NCI-H187 treated with DMSO at 0.1 percent for 48 hours (cell line): ENCODE measurements at places on chromosomes 6 and 20.

- no peak for DNase-seq
Measured at GRCh38 chr20:4711511-4711910, 10.2 kb upstream of the PRND start.

DNA sequence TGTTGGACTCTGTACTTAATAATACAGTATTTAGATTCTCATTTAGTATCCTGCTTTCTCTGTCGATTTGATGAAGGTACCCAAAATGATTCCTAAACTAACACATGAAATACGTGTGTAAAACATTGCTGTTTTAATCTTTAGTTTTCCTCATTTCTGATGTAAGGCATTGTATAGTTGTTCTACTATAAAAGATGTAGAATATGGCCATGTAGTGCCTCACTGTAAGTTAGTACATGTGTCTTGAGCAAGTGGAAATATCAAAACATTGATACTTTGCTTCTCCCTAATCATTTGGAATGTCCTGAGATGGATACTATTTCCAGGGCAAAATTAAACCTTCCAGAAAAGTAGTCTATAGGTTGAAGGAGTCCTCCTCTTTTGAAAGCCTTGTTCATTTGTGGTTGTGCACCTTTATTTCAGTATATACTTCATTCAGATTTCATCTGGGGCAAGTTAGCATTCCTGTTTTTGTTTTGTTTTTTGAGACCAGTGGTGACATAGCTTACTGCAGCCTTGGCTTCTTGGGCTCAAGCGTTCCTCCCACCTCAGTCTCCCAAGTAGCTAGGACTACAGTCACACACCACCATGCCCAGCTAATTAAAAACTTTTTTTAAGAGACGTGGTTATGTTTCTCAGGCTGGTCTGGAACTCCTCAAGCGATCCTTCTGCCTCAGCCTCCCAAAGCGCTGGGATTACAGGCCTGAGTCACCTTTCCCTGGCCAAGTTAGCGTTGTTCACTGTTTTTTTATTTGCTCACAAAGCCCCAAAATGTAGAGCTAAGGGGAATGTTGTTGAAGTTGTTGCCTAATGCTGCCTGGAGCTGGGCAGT lies 11.6 kb downstream of the SRSF3 start:
- no peak for DNase-seq

DNA sequence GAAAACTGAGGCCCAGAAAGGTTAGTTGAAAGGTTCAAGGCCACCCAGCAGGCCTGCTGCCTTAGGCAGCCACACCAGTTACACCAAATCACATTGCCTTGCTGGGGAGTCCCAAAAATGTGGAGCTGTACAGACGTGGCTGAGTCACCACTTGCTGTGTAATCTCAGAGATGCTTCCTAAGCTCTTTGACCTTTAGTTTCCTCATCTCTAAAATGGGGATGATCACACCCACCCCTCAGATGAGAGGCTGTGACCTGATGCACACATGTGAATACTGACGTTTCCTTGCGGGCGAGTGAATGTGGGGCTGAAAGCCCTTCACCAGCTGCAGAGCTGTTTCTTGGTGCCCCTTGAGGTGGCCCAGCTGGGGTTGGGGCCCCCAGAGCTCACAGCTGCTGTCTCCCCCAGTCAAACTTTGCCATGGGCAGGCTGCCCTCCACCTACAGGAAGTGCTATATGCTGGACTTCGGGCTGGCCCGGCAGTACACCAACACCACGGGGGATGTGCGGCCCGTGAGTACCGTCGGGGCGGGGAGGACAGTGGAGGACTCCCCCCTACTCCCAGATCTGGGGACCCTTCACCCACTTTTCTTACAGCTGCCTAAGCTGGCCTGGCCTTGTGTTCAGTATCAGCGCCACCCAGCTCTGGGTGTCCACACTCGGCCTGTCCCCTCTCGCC lies 11.0 kb downstream of the TTBK1 start:
- no peak for DNase-seq

DNA sequence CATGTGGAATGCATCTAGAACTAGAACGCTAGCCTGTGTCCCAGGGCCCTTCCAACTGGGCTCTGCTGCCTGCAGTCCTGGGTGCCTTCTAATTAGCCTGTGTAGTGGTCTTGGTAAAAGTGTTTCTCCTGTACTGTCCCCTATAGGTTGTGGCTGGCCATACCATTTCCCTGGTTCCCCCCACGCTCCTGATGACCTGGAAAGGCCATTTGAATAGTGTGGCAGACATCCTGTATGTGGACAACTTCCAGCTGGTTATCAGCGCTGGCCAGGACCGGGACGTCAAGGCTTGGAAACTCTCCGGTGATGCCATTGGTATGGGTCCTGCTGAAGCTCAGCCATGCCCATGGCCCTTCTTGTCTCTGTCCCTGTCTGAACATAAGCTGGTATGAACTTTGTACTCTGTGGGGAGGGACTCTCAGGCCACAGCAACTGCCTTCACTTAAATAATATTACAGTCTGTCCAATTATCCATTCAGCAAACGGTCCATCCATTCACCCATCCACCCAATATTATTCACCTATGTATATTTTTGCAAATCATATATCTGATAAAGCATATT lies 60.7 kb downstream of the SUN5 start:
- DNase-seq: no peak

DNA sequence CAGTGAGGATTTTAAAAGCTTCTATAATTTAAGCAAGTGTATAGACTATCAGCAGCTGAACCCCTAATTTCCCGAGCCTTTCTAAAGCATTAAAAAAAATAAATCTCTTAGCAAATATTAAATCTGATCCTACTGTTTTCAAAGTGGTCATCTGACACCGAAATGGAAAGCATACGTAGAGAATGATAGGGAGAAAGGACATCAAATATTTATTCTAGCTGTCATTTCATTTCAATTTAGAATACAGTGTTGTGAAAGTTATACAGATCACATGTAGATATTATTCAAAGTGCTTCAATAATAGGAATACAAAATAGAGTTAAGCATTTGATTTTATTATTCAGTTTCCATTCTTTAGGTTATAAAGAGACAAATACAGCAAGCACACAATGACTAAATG lies 61.9 kb upstream of the PKIB start:
- DNase-seq: no peak

- DNase-seq: no peak
Measured at GRCh38 chr6:28794175-28795002, 129.4 kb downstream of the TRIM27 start.

DNA sequence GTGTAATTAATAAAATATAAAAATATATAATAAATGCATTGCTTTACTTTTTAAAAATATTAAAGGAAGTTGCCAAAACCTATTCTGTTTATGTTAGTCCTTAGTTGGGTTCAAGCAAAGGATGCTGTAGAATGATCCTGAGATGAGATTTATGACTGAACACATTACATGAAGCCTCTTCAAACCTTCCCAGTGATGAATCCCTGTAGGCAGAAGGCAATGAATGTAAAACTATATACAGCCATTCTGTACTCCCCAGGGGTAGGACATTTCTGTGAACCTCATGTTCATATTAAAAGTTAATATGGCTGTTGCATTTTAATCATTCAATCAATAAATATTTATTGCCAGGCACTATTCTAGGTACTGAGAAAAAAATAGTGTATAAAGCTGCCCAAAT lies 166.0 kb downstream of the RFPL4B start:
- no peak for DNase-seq

DNA sequence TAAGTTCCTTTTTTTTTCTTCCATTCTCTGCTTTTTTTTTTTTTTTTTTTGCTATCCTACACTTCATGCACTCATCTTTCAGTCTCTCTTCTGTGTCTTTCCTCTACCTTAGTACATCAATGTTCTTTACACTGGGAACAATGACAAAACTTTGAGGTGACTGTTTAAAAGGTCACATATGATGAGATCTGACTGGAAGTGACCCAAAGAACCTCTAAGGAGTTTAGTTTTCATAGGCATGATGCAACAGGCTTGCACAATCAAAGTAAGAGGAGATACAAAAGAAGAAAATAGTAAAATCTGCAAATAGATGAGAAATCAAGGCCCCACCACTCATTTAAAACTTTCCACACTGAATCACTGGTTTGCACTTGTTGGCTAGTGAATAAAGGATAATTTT lies 840.8 kb downstream of the TBC1D32 start:
- no peak for DNase-seq

DNA sequence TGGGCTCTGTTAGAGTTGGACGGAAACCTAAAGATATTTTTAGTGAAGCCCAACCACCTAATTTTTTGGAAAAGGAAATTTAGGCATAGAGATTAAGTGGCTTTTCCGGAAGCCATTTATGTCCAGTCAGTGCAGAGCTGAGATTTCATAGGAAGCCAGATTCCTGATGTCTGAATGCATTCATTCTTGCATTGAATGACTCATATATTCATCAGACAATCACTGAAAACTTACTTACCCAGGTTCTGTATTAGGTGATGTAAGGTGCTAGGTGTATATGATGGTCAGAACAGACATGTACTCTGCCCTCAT lies 4.1 kb downstream of the SH3BGRL2 start:
- DNase-seq: no peak

- DNase-seq: no peak
Measured at GRCh38 chr20:37228656-37229055, 33.0 kb downstream of the GHRH start.

- DNase-seq: no peak
Measured at GRCh38 chr6:63573899-63574553, 1.7 kb downstream of the LOC128125822 start.

GRCh38 chr6:106053484-106054205 lies 32.5 kb upstream of the PRDM1 start:
- no peak for DNase-seq

- no peak for DNase-seq
Measured at GRCh38 chr6:81633391-81633790, 119.1 kb downstream of the TENT5A start.

GRCh38 chr20:10828180-10828579 lies 154.4 kb upstream of the JAG1 start:
- no peak for DNase-seq

GRCh38 chr6:44123544-44123943 lies 3.7 kb downstream of the MRPL14 start:
- no peak for DNase-seq

GRCh38 chr20:46430921-46431712 lies 24.7 kb upstream of the ELMO2 start:
- DNase-seq: no peak

DNA sequence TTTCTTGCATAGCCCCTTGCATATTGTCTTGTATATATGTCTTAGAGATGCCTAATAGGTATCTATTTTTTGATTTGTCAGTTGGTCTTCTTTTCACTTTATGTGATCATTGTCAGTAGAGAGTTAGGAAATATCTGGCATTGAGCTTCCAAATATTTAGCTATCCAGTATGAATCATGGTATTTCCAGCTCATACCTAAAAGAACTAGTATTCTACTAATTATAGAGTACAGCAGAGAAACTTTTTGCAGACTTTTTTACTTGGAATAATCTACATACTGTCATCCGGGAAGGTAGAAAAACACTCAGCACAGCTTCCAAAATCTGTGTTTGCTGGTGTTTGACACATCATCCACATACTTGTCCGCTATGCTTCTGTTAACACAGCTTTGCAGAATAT lies 156.4 kb upstream of the HTR1E start:
- DNase-seq: no peak

DNA sequence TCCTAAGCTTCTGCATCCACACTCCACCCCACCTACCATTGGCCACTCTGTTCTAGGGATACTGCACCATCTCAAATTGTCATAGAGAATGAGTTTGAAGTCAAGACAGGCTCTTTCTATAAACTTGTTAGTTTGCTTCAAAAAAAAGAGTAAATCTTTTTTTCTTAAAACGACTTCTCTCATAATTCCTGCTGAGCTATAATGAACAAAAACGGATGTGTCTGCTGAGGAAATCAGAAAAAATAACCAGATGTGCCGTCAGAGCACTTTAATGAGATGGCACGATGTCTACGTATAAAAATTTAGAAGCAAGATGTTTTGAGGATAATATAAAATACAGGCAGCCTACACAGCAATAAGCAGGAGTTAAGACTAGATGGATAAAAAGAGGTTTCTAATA lies 24.0 kb upstream of the DDO start:
- DNase-seq: no peak

- no peak for DNase-seq
Measured at GRCh38 chr6:57162028-57162427, 10.1 kb upstream of the BAG2 start.

GRCh38 chr6:158205169-158205944 lies 37.2 kb downstream of the GTF2H5 start:
- DNase-seq: no peak

DNA sequence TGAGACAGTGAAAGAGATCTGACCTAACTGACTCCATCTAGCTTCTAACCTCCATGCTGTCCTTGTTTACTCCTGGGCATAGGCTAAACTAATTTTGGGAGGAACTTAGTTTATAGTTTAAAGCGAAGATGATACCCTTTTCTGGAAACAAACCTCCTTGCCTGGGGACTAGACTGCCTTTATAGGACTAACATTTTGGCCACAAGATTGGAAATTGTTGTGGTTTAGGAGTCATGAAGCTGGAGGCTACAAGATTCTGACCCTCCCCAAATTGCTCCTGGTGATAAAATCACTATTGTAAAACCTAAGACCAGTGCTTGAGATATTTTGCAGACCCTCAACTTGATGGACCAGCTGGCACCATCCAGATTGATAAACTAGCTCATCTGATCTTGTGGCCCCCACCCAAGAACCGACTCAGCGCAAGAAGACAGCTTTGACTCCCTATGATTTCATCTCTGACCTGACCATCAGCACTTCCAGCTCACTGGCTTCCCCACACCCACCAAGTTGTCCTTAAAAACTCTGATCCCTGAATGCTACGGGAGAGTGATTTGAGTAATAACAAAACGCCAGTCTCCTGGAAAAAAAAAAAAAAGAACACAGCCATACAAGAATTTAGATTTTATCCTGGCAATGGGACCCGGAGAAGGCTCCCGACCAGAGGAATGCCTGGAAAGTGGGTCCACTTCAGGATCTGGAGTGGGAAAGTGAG lies 63.0 kb downstream of the ABHD12 start:
- no peak for DNase-seq

GRCh38 chr6:9999796-10000195 lies 415.1 kb downstream of the TFAP2A start:
- no peak for DNase-seq

- DNase-seq: no peak
Measured at GRCh38 chr6:63245420-63245819, 34.2 kb downstream of the FKBP1C start.

GRCh38 chr6:169961772-169962561 lies 210.5 kb downstream of the ERMARD start:
- DNase-seq: no peak

- no peak for DNase-seq
Measured at GRCh38 chr6:10481101-10481500, 40.0 kb upstream of the GCNT2 start.

DNA sequence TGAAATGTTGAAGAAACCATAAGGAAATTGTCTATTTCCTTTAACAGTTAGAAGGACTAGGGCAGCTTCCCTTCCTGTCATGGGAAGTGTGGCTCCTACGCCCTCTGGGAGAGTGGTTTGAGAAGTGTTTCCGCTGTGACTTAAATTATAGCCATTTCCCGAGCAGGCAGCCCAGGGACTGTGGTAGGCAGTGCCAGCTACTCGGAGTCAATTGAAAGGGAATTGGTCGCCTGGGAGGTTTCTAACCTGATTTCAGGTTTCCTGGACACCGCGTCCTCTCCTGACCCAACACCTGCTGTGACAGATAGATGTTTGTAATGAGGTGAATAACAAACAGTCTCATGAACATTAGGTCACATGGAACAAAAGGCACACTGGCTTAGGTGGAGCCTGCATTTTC lies 256.1 kb upstream of the PLCB4 start:
- no peak for DNase-seq

- no peak for DNase-seq
Measured at GRCh38 chr6:156545931-156546330, 231.2 kb upstream of the ARID1B start.
